Immature natural killer cell (primary cell): ENCODE measurements at places on chromosomes 11 and 22. TPM values are rescaled to one million over a fixed set of nuclear protein-coding genes. Genes with fewer than 3 reads are reported as not detected.

Gene EI24
- polyA plus RNA-seq, result 57.9 TPM

Gene TBX10
- polyA plus RNA-seq, result not detected

Gene NAGA
- 24.4 TPM for polyA plus RNA-seq

Gene P2RY6
- polyA plus RNA-seq, result not detected

Gene ANO1
- not detected for polyA plus RNA-seq

Gene VSTM5
- not detected for polyA plus RNA-seq

Gene DNAJB13
- polyA plus RNA-seq, result not detected

Gene TMEM135
- polyA plus RNA-seq, result 20.2 TPM

Gene DEAF1
- 17.8 TPM for polyA plus RNA-seq

Gene HTR3A
- polyA plus RNA-seq, result not detected

Gene MUC15
- not detected for polyA plus RNA-seq

GRCh38 chr22:50267591-50268390 is 2.4 kb downstream of the MAPK11 start:
- DNase-seq, result no peak

GRCh38 chr11:5700421-5701054 is 10.9 kb downstream of the TRIM22 start:
- no peak for DNase-seq

DNA sequence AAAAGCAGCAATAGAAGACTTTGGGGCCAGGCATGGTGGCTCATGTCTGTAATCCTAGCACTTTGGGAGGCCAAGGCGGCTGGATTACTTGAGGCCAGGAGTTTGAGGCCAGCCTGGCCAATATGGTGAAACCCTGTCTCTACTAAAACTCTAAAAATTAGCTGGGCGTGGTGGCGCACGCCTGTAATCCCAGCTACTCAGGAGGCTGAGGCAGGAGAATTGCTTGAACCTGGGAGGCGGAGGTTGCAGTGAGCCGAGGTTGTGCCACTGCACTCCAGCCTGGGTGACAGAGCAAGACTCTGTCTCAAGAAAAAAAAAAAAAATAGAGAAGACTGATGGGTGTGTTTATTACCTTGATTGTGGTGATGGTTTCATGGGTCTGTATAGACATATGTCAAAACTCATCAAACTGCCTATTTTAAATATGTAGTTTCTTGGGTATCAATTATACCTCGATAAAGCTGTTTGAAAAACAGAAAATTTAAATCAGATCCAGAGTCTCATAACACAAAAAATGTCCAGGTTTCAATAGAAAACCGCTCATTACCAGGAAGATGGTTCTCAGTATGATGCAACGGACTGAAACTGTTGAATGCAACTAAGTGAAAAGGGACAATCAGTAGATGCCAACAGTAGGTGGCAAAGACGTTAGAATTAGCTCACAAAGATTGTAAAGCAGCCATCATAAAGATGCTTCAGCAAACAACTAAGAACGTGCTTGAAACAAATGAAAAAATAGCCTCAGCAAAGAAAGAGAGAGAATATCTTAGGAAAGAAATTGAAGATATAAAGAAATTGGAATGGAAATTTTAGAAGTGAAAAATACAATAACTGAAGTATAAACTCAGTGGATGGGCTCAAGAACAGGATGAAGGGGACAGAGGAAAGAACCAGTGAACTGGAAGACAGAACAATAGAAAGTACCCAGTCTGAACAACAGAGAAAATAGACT is 33.1 kb upstream of the SEPTIN5 start:
- DNase-seq, result no peak

DNA sequence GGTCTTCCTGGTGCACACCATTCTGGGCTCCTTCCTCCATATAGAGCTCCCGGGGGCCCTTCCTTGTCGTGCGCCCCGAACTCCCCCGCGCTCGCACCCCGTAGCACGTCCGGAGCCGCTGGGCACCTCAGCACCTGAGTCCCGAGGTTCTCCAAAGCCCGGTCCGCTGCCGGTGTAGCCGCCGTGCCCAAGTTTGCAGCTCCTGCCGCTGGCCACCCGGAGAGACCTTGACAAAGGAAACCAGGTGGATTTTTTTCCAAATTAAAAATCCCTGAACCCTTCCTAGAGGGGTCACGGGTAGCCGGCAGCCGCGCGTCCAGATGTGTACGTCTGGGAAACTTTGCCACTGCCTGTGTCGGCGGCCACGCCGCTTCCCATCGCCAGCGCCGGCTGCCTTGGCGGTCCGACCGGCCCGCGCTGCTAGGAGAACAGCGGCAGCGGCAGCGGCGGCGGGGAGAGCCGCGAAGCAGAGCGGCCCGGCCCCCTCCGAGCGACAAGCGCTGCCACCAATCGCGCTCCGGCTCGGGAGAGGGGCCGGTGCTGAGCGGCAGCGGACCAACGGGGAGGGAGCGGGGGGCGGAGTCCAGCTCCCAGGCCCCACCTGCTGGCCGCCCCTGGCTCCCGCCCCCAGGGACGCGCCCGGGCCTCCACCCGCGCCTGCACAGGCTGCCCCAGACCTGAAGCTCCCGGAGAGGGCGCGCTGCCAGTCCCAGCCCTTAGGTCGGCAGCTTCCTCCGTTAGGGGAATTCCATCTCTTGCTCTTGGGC is at the start of gene GALNT18:
GALNT18 (minus strand) TSS at position 433 of the 767 bp plus-strand sequence.
- peak; percentile 84 for DNase-seq

GRCh38 chr11:44630511-44631210 is 65.2 kb downstream of the CD82 start:
- DNase-seq, result no peak

DNA sequence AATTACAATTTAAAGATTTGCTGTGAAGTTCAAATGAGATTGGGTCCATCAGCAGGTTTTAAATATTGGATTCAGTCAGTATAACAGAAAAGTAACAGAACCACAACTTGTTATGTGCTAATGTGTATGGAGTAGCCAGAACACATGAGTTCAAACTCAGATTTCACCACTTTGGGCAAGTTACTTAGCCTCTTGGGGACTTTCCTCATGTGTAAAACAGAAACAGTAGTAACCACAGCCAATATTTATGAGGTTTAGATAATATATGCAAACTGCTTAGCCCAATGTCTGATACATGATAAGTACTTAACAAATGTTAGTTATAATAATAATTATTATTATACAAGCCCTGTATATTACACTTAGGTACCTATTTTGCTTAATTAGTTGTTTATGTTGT is 21.8 kb upstream of the SLC5A12 start:
- no peak for DNase-seq

- DNase-seq, result no peak
Measured at GRCh38 chr22:44604991-44605390, 97.0 kb upstream of the PRR5 start.

GRCh38 chr11:98040061-98040808 is 980.5 kb upstream of the CNTN5 start:
- DNase-seq, result no peak

- DNase-seq, result no peak
Measured at GRCh38 chr11:111363985-111364384, 15.1 kb downstream of the POU2AF1 start.

- DNase-seq, result no peak
Measured at GRCh38 chr11:117603932-117604331, 193.1 kb downstream of the DSCAML1 start.

DNA sequence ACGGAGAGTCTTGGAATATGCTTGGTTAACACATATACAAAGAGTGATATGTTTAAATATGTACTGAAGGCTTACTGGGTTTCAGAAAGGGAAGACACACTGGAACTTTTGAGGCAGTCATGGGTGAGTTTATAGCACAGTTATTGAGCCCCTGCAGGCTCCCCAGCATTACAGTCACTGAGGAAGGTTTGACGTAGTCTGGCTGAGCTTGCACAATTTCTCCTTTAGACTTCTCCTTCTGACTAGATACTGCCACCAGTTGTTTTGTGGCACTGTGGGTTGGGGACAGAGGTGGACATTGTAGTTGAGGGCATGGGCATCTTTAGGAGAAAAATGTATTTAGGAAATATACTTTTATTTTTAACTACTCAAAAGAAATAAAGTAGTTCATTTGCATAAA is 285.4 kb downstream of the C11orf87 start:
- DNase-seq, result no peak

DNA sequence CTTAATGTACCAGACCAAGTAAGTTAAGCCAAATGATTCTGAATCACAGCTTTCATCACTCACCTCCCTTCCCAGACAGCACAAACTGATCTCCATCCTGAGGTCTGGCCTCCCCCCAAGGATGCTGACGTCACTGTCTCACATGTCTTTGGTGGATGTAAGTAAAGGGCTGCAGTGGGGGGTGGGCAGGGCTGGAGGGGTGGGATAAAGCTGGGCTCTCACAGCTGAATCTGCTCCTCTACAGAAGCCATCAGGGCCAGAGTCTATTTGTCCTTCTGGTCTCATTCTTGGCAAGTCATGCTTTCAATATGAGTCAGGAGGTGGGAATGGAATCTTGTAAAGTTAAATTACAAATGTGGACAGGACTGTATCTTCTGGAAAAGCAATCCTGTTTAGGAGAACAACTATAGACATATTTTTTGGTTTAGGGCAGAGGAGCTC is 32.7 kb downstream of the P4HA3 start:
- DNase-seq, result no peak

GRCh38 chr22:29457730-29458129 is 19.3 kb downstream of the RFPL1 start:
- no peak for DNase-seq

DNA sequence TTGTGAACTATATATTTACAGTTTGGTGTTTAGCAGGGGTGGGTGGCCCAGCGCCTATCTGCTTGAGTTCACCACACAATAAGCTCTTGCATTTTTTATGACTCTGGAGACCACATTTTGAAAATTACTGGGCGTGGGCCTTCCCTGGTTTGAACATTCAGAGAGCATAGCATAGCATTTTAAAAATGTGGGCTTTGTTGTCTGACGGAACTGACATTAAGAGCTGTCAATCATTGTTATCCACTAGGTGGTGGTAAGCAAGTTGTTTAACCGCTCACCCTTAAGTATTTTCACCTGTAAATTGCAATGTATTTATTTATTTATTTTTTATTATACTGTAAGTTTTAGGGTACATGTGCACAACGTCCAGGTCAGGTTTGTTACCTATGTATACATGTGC is 1.0 kb downstream of the NLRP14 start:
- DNase-seq, result no peak

DNA sequence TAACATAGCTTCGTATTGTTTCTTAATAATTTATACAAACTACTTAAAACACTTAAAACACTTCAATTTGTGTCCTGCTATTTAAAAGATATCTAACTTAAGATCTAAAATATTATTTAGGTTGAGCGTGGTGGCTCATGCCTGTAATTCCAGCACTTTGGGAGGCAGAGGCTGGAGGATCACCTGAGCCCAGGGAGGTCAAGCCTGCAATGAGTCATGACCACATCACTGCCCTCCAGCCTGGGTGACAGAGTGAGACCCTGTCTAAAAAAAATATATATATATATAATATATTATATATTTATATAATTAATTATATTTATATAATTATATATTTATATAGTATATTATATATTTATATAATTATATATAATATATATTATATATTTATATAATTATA is 4.2 kb upstream of the CTR9 start:
- DNase-seq, result no peak

DNA sequence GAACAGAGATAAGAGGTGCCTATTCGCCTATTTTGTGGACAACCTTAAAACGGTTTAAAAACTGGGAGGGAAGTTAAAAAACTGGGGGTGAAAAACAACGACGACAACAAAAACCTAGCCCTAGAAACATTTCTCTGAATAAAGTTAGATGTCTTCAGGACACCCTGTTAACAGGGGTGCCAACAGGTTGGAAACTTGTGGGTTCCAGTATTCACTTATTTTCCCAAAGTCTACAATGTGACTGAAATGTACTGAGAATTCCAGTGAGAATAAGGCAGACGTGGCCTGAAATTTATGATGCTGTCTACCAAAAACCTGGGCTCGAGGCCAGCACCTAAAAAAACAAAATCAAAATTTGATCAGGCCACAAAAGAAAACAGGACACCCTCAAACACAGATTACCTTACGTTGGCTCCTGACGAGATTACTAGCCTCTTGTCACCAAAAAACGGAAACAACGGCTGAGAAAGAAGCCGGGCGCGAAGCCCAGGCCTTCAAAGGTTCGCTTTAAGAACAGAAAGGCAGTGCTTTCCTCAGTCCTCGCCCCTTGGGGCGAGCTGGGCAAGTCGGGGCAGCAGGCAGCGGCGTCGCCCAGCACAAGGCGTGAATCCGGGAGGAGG is 906 bp downstream of the CCDC90B start:
- DNase-seq, result peak; percentile 3

- no peak for DNase-seq
Measured at GRCh38 chr11:79973721-79974617, 533.1 kb upstream of the TENM4 start.

GRCh38 chr22:39392341-39392948 is 7.1 kb upstream of the TAB1 start:
- no peak for DNase-seq

- DNase-seq, result no peak
Measured at GRCh38 chr11:18676803-18677202, 21.8 kb upstream of the TMEM86A start.

DNA sequence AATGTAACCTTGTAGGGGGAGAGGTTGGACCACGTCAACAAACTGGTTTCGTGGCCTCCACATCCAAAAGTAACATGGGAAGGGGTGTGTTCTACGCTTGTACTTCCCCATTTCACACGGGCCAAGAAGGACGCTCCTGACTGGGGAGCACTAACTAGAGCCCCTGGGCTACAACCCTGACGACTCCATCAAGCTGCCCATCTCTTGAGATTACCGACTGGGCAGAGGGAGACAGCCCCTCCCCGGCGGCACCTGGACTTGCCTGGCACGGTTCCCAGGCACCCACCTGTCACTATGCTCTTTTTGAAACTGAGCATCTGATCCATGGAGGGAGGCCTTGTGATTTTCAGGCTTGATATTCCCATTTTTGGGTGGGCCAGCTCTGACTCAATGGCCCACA is 68.5 kb downstream of the SHANK2 start:
- DNase-seq, result no peak

GRCh38 chr11:112498701-112499100 is 238.0 kb upstream of the PLET1 start:
- DNase-seq, result no peak

DNA sequence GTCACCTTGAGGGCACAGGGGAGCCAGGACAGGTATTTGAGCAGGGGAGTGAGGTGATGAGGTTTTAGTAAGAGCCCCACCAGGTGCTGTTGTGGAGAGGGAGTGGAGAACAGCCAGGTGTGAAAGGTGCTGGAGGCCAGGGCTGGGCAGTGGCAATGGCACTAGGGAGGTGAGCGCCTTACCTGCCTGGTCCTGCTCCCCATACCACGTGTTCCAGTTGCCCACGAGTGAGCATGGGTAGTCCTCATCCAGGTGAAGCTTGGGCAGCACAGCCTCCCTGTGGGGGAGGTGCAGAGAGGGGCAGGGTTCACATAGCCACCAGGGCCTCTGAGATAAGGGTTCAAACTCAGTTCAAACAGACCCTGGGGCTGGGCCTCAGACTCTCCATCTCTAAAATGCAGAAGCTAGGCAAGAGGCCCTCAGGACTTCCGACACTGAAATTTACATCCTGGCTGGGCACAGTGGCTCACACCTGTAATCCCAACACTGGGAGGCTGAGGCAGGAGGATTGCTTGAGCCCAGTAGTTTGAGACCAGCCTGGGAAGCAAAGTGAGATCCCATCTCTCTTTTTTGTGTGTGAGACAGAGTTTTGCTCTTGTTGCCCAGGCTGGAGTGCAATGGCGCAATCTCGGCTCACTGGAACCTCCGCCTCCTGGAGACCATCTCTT is 11.8 kb downstream of the NIPSNAP1 start:
- no peak for DNase-seq

GRCh38 chr11:28104425-28104824 is 3.5 kb downstream of the KIF18A start:
- DNase-seq, result no peak

- no peak for DNase-seq
Measured at GRCh38 chr11:15216678-15217077, 102.0 kb downstream of the INSC start.

- no peak for DNase-seq
Measured at GRCh38 chr11:125168918-125169456, 4.4 kb downstream of the PKNOX2 start.
